Fibroblast of skin of scalp (primary cell): ENCODE measurements at places on chromosomes 16 and 17.

- DNase-seq: no peak
These were observed 130.7 kb downstream of the CPPED1 start for GRCh38 chr16:12672986-12673385.

GRCh38 chr16:14202095-14202494 lies 131.0 kb downstream of the MRTFB start:
- DNase-seq: no peak

GRCh38 chr17:40349895-40350688 lies 14.4 kb downstream of the GJD3 start:
- peak; percentile 53 for DNase-seq

GRCh38 chr16:3652373-3653195 lies 1.9 kb upstream of the DNASE1 start:
- DNase-seq: no peak

DNA sequence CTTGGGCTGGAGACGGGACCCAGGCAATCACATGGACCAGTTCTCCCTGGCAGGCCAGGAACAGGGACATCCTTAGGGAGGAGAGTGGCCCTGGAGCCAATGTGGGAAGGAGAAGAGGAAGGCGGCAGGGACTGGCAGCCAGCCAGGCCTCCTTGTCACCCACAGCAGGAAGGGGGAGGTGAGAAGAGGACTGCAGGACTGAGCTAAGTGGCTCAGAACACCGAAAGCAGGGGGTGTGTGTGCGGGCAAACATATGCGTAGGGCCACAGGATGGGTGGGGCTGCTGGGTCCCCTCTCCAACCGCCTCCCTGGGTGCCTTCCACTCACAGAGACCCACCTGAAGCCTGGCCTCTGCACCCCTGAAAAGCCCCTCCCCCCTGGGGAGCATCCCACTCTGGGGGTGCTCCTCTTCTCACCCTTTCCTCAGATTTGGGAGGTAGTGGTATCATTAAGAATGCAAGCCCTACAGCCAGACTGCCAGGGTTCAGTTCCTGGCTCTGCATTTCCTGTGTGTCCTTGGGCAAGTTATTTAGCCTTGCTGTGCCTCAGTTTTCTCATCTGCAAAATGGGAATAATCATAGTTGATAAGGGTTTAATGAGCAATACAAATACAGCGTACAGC lies 8.1 kb downstream of the PNMT start:
- peak; percentile 42 for DNase-seq

- DNase-seq: peak; percentile 79
These were observed 32.1 kb downstream of the HELZ start for GRCh38 chr17:67212714-67213417.

- DNase-seq: no peak
These were observed 11.9 kb downstream of the LGALS3BP start for GRCh38 chr17:78967782-78968362.

- no peak for DNase-seq
These were observed 425.4 kb upstream of the PSMD7 start for GRCh38 chr16:73871088-73871733.

DNA sequence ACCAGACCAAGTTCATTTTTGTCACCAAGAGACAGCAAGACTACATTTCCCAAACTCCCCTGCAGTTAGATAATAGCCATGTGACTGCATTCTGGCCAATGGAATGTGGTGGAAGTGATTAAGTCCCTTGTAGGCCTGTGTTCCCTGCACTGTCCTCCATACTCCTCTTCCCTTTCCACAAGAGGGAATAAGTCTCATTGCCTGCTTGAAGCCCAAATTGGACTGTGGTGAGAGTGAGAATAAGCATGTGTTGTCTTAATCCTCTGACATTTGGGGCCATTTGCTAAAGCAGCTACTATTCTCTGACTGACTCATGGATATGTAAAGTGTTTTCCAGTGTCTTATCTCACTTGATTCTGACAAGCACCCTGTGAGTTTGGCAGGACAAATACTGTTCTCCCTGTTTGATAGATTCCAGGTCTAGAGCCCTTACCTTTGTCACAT lies 20.7 kb downstream of the PIK3R6 start:
- peak; percentile 53 for DNase-seq

GRCh38 chr17:57080718-57081117 lies 4.3 kb upstream of the AKAP1 start:
- DNase-seq: no peak

GRCh38 chr16:88991813-88992350 lies 14.9 kb upstream of the CBFA2T3 start:
- DNase-seq: no peak

DNA sequence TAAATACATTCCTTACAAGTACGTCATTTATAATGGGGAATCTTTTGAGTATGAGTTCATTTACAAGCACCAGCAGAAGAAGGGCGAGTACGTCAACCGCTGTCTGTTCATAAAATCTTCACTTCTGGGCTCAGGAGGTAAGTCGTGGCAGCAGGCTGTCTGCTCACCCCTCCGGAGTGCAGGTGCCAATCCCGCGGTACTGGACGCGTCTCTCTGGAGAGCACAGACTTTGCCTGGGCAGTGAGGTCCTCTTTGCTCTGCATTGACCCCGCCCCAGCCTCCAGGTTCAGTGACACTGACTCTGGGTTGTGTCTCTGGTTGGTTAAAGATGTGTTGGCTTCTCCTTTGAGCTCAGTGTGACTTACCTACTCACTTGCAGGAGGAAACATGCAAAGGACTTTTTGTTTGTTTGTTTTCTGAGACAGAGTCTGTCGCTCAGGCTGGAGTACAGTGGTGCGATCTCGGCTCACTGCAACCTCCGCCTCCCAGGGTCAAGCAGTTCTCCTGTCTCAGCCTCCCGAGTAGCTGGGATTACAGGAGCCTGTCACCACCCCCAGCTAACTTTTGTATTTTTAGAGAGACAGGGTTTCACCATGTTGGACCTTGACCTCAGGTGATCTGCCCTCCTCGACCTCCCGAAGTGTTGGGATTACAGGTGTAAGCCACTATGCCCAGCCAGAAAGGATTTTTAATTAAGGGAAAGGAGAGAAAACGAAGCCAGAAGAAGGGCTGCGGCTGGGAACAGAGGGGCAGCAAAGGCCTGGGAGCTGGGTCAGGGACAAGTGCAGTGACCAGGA lies 31.2 kb downstream of the RNF213 start:
- no peak for DNase-seq

GRCh38 chr17:35056013-35056412 lies 7.5 kb downstream of the RFFL start:
- DNase-seq: no peak

GRCh38 chr16:81435103-81435502 lies 9.5 kb upstream of the CMIP start:
- no peak for DNase-seq

DNA sequence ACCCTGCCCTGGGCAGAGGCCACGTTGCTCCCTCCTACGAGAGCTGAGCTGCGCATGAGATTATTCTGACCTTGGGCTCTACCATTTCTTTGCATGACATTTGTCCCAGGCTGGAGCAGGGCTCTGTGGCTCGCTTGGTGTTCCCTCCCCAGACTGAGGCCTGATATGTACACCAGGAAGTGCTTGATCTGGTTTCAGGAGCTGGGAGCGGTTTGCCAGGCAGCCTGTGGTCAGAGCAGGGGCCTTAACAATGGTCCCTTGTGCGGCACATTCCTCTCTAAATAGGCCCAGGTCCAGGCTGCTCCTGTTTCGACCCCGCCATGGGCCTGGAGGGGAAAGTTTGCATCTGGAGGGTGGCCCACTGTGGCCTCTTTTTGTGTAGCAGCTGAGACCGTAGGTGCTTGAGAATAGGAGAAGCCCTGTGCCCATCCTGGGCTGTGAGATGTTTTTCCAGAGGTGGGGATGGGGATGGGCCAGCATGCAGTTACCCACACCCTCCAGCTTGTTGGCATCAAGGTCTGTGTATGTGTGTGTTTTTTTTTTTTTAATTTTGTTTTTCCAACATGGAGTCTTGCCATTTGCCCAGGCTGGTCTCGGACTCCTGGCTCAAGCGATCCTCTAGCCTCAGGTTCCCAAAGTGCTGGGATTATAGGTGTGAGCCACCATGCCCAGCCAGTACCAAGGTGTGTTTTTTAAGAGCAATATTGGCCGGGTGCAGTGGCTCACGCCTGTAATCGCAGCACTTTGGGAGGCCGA lies 253.9 kb downstream of the SEC14L1 start:
- DNase-seq: peak; percentile 40

DNA sequence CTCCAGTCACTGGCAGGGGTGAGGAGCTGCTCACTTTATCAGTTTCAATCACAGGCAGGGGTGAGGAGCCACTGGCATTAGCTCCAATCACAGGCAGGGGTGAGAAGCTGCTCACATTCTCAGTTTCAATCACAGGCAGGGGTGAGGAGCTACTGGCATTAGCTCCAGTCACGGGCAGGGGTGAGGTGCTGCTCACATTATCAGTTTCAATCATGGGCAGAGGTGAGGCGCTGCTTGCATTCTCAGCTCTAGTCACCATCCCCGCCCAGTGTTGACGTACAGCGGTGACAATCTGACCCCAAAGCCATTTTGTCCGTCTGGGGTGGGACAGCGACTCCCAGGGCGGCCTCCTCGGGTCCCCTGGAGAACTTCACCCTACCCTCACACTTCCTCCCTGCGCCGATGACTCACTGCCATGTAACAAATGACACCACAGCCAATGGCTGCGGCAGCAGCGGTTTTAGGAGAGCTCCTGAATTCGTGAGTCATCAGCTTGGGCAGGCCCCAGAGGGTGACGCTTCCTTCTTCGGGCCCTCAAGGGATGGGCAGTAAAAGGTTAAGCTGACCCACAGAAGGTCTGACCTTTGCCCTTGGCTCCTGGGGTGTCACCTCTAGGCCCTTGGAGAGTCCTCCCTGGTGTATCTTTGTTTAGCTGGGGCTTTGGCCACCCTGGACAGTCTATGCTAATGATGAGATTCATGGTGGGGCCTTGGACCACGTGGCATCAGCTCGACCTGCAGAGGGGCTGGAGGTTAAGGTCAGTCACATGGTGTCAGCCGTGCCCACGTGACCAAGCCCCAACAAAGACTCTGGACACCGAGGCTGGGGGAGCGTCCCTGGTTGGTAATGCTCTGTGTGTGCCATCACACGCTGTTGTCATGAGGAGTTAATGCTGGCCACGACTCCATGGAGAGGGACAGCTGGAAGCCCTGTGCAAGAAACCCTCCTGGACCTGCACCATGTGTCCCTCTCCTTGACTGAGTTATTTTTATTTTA lies 171.7 kb downstream of the C16orf95 start:
- DNase-seq: peak; percentile 65

DNA sequence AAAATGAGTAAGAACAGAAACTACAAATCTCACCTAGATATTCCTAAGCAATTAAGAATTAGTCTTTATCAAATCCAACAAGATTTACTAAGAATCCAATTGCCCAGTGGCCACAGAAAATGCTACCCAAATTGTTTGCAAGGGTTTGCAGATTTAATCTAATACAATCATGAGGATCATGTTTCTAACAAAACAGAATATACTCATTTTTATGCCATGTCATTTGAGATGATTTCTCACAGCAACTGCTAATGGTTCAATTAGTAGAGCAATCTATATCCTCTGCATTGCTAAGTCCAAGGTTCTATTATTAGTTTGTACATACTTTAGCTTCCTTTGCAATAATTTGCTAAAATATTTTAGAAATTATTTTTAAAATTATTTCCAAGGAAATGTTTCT lies 41.2 kb downstream of the HELZ start:
- no peak for DNase-seq
